ENCODE measurements at places on chromosomes 13 and 19.

DNA sequence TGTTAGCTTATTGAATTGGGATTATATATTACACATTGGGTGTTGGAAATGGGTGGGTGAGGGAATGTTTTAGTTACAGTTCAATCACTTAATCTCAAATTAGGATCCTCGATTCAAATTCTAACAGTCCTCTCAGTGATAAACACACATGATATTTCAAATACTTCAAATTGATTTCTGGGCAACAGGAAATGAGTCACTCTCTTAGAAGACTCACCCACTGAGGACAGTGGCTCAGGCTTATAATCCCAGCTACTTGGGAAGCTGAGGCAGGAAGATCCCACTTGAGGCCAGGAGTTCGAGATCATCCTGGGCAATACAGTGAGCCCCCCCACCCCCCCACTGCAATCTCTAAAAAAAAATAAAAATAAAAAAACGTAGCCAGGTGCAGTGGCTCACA, 435.3 kb downstream of the KLF12 start:
- DNase-seq: no peak

- DNase-seq: no peak
These were observed 247.7 kb downstream of the OLFM4 start for GRCh38 chr13:53276265-53276664.

DNA sequence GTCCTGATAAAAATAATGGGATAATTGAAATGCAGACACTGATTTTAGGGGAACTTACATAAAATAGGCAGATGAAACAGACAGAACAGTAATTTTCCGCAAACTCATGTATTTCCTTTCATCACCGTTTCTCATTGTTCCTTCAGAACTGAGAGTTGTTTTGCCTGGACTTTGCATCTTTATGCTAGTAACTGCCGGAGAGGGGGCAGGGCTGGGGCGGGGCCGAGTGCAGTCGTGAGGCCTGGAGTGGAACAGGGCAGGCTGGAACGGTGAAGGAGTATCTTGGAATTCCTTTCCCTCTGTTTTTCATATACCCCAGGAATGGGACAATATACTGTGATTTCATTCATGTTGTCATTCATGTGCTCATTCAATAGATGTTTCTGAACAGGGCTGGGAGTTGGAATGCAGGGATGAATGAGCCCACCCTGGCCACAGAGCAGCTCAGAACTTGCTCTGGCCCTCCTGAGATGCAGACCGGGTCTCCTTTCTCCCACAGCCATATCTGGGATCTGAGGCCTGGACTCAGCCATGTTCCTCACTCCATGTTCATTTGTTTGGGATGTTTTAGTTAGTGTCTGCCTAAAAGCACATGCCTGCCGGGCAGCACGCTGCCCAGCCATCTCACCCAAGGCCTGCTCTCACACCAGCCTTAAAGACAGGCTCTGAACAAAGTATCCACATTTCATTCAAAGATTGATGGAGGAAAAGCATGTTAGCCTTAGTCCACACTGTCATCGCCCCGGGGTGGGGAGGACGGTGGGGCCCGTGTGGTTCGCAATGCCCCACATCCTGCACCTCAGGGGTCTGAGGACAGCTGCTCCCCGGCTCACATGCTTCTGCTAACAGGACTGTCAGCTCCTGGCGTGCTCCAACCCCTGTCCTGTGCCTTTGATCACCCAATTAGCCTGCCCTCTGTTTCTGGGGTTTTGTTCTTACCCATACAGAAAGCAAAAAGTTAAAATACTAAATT, 92.9 kb downstream of the SOX1 start:
- no peak for DNase-seq

- DNase-seq: no peak
These were observed 3.6 kb downstream of the JOSD2 start for GRCh38 chr19:50507376-50507775.

DNA sequence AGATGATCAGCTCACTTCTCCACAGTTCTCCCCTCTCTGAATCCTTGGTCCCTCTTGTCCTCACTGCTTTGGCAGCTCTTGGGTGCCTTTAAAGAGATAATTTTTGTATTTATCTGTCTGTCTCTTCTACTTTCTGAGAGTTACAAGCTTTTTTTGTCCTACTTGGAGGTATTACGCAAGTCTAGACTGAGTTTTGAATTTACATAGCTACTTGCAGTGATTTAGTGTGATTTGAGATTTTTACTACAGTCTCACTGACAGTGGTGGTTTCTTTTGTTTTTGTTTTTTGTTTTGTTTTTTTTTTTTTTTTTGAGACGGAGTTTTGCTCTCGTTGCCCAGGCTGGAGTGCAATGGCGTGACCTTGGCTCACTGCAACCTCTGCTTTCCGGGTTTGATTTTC, 22.1 kb downstream of the URI1 start:
- DNase-seq: no peak

DNA sequence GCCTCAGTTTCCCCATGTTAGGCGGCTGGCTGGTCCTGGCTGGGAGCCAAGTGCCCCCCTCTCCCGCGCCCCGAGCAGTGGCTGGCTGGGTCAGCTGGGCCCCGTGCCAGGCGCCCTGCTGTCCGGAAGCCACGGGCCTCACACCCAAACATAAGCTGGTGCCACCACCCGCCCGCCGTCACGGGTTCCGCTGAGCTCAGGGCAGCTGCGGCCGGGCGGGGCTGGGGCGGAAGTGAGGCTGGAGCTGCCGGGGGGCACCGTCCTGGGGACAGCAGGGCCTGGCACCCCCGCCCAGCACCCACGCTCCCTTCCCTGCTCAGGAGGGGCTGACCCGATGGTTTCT, 19.3 kb downstream of the HCN2 start:
- DNase-seq: no peak

- peak; percentile 61 for DNase-seq
These were observed 780 bp upstream of the GTF2F2 start for GRCh38 chr13:45119469-45119990.

- DNase-seq: no peak
These were observed 738 bp downstream of the DMWD start for GRCh38 chr19:45791744-45792469.

All from KG1 (cell line).